ENCODE measurements at places on chromosomes 3 and 15. TPM values are rescaled to one million over a fixed set of nuclear protein-coding genes. Genes with fewer than 3 reads are reported as not detected.

GRCh38 chr3:172616031-172616461 lies 92.8 kb upstream of the TNFSF10 start:
- no peak for DNase-seq

- DNase-seq, result no peak
These were observed 2.7 kb downstream of the PRKCD start for GRCh38 chr3:53163444-53164387.

DNA sequence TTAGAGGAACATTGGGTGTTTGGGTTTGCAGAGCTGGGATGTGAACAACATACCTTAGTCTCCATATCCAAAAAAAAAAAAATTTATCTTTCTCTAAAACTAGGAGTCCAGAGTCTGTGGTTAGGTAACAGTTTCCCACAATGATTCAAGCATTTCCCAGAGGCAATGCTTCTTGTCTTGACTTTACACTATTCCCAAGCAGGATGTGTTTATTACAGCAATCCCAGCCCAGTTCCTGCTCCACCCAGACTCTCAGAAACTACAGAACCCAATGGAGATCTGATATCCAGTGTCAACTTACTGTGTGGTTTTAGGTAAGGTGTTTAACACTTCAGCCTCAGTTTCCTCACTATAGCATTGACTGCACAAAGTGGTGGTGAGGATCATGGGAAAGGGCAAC lies 2.3 kb upstream of the C3orf62 start:
- DNase-seq, result no peak

Gene NOX5
- 0.11 TPM for total RNA-seq

Gene CCRL2
- 18.3 TPM for total RNA-seq

Gene ROBO2
- 0.28 TPM for total RNA-seq

Gene RETNLB
- 89.0 TPM for total RNA-seq

Gene CTDSPL
- 75.5 TPM for total RNA-seq

Gene DOCK3
- total RNA-seq, result 0.34 TPM

Measured in left colon (tissue), 2 donors.